Mesothelial cell of epicardium (in vitro differentiated cells): ENCODE measurements at places on chromosomes 16 and 17.

- no peak for DNase-seq
Observed at GRCh38 chr17:79036596-79036995, 12.6 kb downstream of the C1QTNF1 start.

- DNase-seq: no peak
Observed at GRCh38 chr16:50616883-50617645, 64.0 kb downstream of the SNX20 start.

DNA sequence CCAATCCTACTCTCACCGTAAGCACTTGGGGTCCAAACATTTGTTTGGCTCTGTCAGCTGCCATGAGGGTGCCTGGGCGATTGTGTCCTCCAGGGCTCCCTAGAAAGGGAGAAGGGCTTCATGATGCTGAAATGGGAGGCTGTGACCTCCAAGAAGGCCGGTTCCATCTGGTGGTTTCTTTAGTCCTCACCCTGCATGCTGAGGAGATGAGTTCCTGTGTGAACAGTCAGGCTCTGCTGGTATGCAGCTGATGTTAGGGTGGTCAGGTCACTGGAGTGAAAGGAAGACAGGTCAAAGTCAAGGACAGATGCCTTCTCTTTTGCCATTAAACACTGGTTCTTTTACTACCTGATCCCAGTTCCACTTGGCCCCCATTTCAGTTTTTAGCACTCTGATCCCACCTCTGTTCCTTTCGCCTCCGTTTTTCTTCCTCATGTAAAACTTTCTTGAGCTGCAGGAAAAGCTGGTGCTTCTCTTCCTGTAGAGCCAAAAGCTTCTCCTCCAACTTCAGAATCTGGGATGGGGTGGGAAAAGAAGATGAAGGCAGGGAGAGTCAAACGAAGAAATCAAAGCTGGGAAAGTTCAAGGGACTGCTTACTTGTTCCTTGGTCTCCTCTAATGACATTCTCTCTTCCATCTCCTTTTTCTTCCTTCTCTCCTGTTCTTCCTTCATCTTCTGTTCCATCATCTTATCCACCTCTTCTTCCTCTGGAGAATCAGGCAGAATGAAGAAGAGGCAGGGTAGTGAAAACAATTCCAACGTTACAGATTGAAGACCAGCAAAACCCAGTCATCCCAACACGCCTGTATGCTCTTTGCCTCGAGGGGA lies 1.1 kb downstream of the GPS2 start:
- DNase-seq: no peak

DNA sequence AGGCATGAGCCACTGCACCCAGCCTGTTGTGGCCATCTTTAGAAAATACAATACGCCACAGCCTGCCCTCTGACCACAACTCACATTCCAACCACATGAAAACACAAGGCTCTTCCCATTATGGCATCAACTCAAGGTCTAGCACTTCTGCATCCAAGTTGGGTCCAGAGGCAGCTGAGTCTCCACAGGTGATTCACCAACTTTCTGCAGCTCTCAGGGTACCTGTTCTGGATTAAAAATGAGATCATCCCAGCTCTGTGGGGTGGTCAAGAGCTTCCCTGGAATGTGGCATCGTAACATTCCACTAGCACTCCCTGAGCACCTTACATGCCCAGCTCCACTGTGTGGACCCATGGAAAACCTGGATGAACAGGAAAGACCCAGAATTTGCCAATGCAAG lies 9.9 kb upstream of the GUCY2D start:
- DNase-seq: no peak

DNA sequence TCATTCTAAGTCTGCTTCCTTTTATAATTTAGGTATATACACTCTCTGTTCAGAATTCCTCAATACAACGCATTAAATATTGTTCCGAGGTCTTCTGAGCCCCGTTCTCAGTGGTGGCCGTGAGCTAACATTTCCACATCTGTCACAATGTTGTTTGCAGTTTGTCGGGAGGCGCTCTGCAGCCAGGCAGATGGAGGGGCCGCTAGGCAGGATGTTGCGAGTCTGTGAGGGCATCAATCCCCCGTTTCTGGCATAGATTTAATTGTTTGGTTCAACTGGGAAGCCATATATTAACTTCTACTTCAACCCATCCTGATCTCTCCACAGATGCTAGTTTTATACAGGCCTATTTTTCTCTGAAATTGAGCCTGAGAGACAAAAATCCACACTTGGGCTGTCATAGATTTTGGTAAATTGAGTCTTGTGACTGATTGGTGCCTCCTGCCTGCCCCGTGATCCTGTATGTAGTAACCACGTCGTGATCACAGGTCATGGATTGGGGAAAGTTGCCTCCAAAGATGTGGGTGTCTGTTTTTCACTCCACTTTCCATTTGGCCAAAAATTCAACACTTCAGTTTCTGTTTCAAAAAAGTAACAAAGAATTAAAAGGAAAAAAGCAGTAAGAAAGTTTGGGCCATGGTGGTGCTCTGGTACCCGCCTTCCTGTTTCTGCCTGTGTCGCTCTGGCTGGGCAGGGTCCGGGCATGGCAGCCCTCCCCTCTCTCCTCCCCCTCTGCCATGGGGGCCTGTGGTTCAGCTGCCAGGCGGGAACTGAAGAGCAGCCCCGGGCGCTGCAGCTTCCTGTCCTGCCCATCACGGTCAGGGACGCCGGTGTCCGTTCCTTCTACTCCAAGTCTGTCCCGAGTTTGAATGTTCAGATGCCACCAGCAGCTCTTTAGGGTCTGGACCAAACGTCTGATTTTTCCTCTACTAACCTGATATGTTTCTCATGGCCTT lies 41.5 kb downstream of the RPTOR start:
- no peak for DNase-seq

- DNase-seq: no peak
Observed at GRCh38 chr17:71725811-71726210, 395.0 kb upstream of the SOX9 start.

- no peak for DNase-seq
Observed at GRCh38 chr16:9422762-9423513, 331.5 kb downstream of the HAPSTR1 start.
